ENCODE measurements at places on chromosomes 4 and X. TPM values are rescaled to one million over a fixed set of nuclear protein-coding genes. Genes with fewer than 3 reads are reported as not detected.

- no peak for DNase-seq
Measured at GRCh38 chr4:16926214-16926613, 27.8 kb upstream of the LDB2 start.

- no peak for DNase-seq
Measured at GRCh38 chrX:136899221-136899620, 18.7 kb upstream of the RBMX start.

- no peak for DNase-seq
Measured at GRCh38 chrX:129750971-129751370, 12.2 kb downstream of the XPNPEP2 start.

DNA sequence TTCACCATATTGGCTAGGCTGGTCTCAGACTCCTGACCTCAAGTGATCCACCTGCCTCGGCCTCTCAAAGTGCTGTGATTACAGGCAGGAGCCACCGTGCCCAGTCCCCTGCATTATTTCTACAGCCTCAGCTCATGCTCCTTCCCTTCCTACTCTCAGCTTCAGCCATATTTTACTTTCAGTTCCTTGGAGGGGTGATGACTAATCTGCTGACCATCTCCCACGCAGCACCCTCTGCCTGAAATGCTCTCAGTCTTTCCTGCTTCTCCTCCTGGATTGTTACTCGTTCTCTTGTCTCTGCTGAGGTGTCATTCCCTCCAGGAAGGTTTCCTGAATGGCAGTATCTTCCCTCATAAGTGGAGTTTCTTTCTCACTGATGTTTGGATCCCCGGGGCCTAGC lies 63.3 kb downstream of the MOSPD2 start:
- no peak for DNase-seq

DNA sequence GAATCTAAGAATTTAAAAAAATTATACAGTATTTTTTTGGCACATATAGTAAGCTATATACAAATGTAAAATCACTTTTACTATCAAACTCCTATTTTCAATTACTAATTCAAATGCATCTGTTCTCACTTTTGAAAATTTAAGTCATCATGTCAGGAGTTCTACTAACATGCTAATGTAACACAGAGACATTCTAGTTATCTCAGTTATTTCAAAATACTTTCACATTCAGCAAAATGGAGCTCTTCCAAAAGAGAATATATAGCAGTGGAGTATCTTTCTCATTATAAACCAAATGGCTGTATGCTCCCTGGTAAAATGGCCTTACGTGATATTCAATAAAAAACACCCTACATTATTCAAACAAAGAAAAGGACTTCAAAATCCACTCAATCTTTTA lies 42.3 kb downstream of the RFC1 start:
- DNase-seq, result no peak

DNA sequence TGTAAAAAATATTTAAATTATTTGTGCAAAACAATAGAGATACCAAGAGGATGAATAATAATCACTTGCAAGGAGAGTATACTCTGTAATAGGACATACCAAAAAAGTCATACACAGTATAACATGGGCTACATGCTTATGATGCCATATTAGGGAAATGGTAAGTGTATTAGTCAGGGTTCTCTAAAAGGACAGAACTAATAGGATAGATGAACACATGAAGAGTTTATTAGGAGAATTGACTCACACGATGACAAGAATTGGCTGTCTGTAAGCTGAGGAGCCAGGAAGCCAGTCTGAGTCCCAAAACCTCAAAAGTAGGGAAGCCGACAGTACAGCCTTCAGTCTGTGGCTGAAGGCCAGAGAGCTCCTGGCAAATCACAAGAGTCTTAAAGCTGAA lies 151.2 kb downstream of the DTHD1 start:
- DNase-seq, result no peak

- DNase-seq, result peak; percentile 19
Measured at GRCh38 chrX:58025979-58026378, 115.7 kb upstream of the ZXDA start.

- DNase-seq, result no peak
Measured at GRCh38 chr4:122542411-122543236, 78.2 kb downstream of the IL21 start.

- DNase-seq, result no peak
Measured at GRCh38 chr4:26839534-26839951, 21.1 kb upstream of the STIM2 start.

- no peak for DNase-seq
Measured at GRCh38 chrX:70134116-70134477, 850 bp downstream of the IGBP1 start.

DNA sequence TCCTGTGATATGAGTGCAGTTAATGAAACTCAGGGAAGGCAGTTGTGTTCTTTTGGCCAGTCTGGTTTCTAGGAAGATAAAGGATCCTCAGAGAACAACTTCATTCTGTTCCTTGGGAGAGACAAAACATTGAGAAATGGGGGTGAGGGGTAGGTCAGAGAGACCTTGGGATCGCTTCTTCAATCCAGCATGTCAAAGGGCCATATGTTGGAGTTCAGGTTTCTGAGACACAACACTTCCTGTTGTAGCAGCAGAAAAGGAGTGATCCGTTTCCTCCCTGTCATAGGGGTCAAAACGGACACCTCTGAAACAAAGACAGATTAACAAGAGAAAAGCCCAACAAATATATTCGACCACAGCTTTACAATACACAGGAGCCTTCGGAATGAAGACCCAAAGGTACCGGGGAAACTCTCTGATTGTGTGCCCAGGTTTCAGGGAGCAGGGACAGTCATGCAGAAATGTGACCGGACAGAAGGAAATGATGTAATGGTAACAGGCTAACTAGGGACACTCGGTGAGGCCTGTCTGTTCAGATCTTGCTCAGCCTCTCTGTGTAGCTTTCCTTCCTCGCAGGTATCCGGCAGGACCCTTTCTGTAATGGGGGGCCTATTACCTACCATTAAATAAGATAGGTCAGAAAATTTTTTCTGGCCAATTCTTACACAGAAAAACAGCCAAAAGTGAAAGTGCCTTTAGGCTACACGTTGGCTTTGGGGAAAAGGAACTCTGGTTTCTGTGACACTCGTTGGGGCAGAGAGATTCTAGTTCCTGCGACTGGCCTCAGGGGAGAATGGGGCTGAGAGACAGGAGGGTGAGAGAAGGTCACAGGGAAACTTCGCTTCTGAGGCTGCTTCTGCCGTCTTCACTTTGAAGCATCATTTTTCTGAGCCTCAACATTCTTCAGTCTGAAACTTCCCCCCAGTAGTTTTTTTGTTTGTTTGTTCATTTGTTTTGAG lies 103.3 kb upstream of the TLR3 start:
- DNase-seq, result no peak

- no peak for DNase-seq
Measured at GRCh38 chrX:41558531-41558930, 111.4 kb downstream of the NYX start.

DNA sequence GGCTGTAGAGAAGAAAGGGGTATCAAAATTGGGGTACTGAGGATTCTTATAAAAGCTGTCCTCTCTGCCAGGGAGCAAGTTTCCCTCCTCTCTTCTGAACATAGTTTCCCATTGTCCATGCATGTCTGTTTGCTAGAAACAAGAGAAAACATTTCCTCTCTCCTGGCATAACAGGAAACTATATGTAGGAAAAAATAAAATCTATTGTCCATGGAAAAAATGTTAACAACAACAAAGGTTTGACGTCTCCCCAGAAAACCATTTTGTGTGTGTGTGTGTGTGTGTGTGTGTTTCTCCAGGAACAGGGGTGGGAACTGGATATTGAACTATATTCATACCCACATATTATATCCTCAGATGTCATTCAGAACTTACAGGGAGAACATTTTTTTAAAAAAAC lies 107.2 kb downstream of the GASK1B start:
- no peak for DNase-seq

DNA sequence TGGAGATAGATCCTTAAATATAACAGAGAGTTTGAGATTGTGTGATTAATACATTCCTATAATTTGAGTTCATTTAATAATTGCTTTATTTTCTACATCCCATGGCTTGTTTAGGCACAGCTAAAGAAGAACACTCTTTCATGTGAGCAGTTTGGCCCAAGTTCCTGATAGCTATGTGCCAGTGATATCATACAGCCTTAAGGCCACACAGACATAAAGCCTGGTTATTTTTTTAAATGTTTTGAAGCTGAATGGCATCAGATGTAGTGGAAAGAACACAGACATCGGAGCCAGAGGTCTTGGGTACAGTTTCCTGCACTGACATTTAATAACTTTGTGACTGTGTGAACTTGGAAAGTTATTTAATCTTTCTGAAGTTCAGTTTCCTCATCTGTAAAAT lies 7.0 kb upstream of the NDNF start:
- DNase-seq, result no peak

DNA sequence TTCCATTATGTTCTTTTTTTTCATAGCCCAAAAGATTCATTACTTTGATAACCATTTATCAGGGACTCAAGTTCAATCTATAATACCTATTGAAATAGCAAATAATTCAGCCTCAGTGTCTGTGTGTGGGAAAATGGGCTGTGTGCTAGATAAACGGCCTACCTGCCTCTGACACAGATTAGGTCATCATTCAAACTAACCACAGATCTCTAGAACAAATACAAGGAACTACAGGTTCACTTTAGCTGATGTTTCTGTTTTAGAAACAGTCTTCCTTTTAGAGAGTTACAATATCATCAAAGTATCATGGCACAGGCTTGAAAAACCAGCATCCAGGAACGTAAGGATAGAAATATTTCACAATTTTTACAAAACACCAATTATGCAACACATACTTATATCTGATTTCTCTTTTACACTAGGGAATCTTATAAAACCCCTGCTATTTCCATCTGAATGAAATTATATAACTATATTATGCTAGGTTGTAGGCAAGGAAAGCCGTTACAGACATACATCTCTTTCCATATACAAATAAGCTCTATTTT lies 56.6 kb upstream of the MAB21L2 start:
- DNase-seq, result no peak

- DNase-seq, result peak; percentile 48
Measured at GRCh38 chrX:16946971-16947562, 609 bp downstream of the REPS2 start.

DNA sequence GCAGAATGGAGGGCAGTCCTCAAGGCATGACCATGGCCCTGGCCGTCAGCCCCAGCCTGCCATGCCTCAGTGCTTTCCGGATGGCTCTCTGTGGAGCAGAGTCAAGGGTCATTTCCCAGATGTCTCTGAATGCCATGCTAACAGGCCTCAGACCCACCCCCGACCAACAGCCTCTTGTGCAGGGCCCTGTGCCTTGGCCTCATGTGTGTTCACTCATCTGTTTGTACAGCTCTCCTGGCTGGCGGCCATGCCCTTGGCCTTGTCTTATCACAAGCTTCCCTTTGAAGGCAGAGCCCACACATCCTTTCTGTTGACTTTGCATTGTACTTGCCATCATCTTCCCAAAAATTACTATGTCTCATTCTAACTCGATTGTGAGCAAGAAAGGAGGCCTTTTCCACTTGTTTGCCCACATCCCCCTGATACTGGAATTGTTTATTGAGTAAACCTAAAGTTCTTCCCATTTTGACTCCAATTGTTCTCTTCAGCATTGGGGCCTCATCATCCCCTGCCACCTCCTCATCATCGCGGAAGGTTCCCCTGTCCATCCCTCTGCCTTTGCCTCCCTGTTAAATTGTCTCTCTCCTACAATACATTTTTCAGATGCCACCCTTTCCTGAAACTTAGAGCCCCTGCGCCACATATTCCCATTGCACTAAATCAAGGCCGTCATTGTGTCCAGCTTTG lies 6.3 kb downstream of the CA5B start:
- peak; percentile 22 for DNase-seq

DNA sequence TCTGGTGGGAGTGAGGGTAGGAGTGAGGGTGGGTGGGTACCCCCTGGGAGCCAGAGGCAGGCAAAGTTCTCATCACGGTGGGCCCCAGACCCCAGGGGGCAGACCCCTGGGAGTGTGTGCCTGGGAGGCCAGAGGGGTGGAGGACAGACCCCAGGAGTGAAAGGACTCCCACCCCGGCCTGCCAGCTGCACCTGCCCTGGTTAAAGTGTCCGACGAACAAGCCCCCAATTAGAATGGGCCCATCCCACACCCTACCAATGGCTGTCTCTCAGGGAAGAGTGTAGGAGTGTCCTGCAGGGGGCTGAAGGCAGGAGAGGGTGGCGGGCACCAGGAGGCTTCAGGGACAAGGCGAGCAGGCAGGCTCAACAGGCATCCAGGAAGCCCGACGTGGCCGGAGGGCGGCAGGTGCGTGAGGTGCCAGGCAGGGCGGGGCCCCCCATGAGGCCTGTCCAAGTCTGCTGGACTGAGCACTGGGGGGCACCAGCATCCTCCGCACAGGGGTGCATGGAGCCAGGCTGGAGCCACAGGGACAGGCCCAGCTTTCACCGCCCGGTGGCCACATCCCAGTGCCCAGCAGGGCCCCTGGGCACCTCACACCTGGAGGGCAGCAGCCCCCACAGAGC lies 8.7 kb downstream of the PDE6B start:
- peak; percentile 29 for DNase-seq

DNA sequence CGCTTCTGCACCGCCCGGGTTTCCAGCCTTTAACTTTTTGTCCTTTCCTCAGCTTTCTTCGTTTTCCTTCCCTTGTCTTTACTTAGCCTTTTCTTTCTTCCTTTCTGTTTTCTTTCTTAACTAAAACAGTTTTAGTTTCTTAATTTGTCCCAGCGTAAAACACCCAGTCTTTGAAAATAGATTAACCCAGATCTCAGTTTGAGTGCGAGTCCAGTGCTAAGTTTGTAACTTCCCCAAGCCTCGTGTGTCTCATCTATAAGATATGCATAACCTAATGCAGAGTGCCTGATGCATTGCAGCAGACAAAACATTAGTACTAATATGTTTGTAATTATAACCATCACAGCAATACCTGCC lies 460 bp upstream of the GEMIN8 start:
- DNase-seq, result no peak

DNA sequence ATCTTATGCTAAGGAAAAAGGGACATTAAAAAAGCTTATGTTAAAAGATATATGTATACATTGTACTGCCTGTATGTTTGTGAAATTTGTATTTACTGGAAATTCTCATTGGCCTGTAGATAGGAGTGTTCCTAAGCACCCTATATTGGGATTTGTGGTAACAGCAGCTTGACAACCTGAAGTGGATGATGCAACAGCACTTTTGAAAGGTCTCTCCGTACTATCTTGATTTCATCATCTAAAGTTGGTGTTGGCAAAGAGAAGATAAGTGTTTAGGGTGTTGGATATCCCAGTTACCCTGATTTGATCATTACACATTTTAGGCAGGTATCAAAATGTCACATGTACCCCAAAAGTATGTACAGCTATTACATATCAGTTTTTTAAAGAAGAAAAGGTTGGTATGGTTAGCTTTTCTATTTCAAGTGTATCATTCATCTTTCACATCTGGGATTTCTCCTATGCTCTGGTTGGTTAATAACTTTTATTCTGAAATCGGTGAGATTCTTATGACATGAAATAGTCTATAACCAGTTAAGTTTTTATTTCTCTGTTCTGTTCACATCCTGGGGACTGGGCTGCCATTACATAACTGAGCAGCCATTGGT lies 10.3 kb downstream of the HADH start:
- DNase-seq, result no peak

GRCh38 chrX:20739038-20739745 lies 472.5 kb upstream of the RPS6KA3 start:
- no peak for DNase-seq

The CHRDL1 gene
- 15.4 TPM for total RNA-seq

The EDNRA gene
- 99.8 TPM for total RNA-seq

The OTC gene
- total RNA-seq, result 1.0 TPM

The CDKL2 gene
- total RNA-seq, result 1.5 TPM

The EPHA5 gene
- total RNA-seq, result 0.74 TPM

The ASB12 gene
- 1.4 TPM for total RNA-seq

The SCOC gene
- 98.1 TPM for total RNA-seq

Data from right cardiac atrium (tissue), 5 donors.